ENCODE measurements at places on chromosomes 2 and 18. TPM values are rescaled to one million over a fixed set of nuclear protein-coding genes. Genes with fewer than 3 reads are reported as not detected.
A peak's percentile ranks its signal among the peaks of the same experiment; 100 is the strongest.

DNA sequence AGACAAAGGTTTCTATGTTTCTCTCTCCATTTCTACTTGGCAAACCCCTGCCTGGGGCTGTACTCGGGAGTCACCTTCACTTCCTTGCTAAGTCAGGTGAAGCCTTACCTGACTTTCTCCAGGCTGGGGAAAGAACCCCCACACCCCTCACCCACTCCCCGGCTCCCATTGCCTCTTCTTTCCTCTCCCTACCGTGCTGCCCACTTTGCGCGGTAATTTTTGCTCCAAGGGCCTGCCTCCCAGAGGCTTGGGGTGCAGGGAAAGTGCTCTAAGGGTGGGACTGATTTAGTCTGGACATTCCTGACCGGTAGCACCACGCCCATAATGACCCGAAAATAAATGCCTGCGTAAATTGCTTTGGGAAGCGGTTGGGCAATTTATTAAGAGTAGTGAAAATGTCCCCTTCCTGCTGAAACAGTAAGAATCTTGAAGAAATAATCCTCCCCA is 49.1 kb upstream of the ATP6V1B1 start:
- DNase-seq: no peak

- DNase-seq: no peak
Measured at GRCh38 chr2:134231965-134232340, 21.9 kb upstream of the MGAT5 start.

GRCh38 chr2:180144338-180144813 is 137.3 kb upstream of the CWC22 start:
- DNase-seq: no peak

GRCh38 chr18:24988253-24988840 is 363.6 kb downstream of the ZNF521 start:
- DNase-seq: no peak

GRCh38 chr2:176424746-176425145 is 155.5 kb downstream of the MTX2 start:
- DNase-seq: no peak

DNA sequence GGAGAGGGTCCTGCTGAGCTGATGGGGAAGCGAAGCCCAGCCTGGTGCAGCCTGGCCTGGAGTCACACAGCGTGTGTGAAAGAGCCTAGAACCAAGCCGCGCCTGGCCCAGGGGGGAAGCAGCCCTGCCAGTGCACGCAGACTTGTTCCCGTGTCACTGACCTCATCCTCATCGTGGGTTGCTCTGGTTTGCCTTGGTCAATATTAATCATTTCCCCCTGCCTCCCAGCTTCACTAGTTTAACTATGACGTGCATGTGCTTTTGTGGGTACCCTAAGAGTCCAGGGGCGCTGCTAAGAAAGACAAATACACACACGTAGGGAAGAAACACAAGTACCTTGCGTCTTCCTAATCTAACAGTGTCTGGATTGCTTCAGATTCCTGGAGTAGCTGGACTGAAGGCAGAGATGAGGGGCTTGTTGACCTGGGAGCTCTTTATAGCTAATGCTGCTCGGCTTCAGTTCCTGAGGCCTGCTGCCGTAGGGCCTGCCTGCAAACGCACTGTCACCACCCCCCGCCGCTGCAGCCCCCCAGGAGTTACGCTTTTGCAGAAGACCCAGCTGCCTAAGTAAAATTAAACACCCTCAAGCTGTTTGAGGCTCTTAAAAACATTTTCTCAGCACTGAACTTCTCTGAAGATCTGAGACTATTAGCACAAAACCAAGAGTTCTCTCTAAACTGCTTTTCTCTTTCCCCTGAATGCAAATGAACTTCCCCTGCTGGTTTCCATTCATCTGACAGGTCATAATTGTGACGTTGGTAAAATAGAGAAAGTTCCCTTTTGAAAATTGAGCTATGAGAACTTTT is 159.2 kb downstream of the FAM210A start:
- DNase-seq: peak; percentile 84

DNA sequence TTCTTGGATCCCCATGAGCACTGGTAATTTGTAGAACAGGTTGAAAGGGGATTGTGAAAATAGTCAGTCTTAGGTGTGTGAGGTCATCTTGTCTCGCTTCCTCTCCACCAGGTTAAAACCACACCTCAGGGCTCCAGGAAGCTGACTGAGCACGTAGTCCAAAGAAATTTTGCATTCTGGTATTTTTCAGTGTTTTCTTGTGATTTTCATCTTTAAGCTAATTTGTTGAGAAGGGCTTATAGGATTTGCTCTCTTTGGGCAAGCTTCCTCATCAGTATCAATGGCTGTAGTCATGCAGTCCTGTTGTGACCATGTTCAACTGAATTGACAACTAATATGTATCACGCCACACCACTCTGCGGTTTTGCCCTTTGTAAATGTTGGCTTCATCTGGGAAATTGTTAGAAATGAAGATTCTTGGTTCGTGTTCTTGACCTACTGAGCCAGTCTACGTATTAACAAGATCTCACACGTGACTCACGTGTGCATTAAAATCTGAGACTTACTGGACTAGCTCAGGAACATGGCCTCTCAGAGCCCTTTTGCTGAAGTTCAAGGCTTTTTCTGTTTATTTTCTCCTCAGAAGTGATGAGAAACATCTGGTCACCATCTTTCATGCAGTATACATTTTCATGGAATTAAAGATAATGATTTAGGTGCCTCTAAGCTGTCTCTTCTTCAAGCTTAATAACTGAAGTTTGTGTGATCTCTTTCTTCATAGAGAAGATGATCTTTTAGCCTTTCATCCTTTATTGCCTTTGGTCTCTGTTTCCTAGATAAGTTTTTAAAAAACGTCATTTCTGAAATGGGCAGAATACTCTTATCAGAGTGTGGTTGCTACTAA is 32.8 kb downstream of the FMNL2 start:
- DNase-seq: no peak

DNA sequence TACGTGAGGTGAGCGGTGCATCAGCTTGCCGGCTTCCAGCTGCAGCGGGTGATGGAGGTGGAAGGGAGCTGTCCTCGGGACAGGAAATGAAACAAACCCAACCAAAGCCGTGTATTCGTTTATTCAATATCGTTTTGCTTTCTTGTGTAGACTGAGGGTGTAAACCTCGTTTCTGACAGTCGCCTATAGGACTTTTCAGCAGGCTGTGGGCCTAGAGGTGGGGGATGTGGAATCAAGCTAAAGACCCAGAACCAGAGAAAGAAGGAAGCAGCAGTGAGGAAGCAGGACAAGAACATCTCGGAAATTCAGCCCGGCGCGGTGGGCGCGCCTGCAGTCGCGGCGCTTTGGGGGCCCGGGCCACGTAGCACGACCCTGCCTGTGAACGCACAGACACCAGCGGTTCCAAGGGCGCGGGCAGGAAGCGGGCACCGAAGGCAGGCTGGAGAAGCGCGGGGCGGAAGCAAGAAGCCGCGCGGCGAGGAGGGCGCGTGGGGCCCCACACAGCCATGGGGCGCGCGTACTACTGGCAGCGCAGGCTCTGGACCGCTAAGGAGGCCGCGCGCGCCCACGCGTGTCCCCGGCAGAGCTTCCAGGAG is 755 bp upstream of the ATP9B start:
- DNase-seq: no peak

DNA sequence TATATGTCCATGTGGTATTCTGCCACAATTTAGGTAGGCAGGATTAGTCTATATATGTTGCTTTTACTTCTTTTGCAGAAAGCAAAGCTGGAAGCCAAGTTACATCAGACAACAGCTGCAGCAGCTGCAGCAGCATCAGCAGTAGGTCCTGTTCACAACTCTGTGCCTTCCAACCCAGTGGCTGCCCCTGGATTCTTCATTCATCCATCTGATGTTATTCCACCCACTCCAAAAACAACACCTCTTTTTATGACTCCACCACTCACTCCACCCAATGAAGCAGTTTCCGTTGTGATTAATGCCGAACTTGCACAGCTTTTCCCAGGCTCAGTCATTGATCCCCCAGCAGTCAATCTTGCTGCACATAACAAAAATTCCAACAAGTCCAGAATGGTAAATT is 107.6 kb downstream of the BIRC6 start:
- no peak for DNase-seq

DNA sequence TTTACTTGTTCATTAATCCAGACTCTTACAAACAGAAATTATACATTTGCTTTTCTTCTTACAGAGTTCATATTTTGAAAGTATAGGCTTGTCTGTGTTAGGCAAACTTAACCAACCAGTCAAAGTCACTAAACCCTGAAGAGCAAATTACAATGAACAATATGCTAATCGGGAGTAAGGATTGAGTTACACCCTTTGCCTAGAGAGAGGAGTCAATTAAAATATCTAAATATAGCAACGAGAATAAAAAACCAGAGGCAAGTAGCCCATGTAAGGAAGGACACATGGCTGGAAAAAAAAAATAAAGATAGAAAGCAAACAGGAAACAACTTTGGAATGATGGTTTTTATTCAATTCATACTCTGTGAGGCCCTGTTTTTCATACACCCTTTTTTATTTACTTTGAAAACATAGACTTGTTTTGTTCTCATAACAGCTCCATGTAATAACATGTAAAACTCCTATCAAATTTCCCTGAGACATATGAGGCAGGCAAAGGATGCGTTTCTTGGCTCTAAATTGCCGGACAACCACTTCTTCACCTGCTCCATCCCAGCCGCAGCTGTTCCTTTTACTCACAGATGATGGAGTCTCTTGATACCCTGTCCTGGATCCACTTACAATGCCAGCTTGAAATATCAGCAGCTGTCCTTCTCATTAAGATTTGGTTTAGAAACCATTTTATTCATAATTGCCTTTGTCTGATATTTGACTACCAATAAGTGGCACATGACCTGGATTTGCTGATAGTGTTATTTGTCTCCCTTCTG is 767.7 kb upstream of the GCFC2 start:
- no peak for DNase-seq

DNA sequence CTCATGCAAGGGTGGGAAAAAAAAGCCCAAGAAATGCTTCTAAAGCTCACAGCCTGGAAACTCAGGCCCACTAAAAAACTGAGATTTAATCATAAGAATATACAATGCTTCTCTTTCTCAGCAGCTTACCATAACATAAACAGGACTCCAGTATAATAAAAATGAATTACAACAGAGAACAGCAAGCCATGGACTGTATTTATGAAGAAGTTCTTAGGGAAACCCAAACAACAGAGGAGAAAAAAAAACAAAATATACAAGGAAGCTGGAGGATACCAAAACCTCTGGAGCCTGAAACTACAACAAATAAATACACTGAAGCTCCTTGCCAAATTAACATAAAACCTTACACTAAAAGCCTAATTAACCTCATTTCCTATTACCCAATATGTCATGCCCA is 187.8 kb downstream of the RDH14 start:
- DNase-seq: no peak

- no peak for DNase-seq
Measured at GRCh38 chr18:31596081-31596872, 4.6 kb downstream of the TTR start.

GRCh38 chr2:204967199-204967960 is 422.1 kb downstream of the PARD3B start:
- DNase-seq: no peak

- peak; percentile 95 for DNase-seq
Measured at GRCh38 chr2:134119713-134120405, 134.0 kb upstream of the MGAT5 start.

- DNase-seq: no peak
Measured at GRCh38 chr2:138893746-138894145, 113.6 kb upstream of the NXPH2 start.

- DNase-seq: no peak
Measured at GRCh38 chr2:76851000-76851399, 671.2 kb downstream of the LRRTM4 start.

DNA sequence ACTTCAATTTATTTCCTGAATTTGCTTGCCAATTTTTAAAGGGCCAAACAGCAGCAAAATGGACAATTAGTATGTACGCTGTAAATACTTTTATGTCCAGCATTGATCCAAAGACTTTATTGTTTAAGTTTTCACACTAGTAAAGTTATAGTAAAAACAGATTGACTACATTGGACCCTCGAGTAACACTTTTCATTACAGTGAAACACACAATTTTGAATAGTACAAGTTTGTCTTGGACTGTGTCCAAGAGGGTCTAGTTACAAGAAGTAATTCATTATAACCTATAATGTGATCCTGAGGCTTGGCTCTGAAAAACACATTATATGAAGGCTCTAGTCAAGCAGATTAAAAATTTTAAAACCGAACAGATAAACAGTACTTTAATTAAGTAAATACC is 11.4 kb upstream of the RBBP8 start:
- DNase-seq: no peak

DNA sequence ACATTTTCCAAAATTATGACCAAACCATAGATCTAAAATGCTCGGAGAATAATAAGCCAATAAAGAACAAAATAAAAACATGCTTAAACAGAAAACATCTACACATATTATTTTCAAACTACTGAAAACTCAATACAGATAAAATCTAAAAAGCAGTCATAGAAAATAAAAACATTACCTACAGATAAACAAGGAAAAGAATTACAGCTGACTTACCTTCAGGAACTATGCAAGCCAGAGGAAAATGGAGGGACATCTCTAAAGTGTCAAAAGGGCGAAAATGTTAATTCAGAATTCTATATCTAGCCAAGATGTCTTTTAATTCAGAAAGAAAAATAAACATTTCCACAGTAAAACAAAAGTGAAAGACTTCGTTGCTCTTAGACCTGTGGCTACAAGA is 112.9 kb upstream of the GYPC start:
- DNase-seq: no peak

DNA sequence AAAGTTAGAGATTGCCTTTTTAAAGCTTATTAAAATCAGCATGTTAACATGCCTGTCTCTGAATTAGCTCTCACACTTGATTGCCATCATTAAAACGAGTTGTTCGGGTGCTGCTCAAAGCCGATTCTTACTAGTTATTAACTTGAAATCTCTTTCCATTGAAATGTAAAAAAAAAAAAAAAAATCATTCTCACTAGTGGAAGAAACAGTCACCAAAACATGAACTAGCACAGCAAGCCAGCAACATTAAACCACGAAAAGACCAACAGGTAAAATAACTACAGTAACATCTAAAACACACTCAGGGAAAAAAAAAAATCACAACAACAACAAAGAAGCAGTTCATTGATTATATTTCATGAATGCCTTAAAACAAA is 264.5 kb downstream of the MEIS1 start:
- no peak for DNase-seq

GRCh38 chr2:219676586-219676985 is 49.2 kb downstream of the SLC4A3 start:
- DNase-seq: no peak

DNA sequence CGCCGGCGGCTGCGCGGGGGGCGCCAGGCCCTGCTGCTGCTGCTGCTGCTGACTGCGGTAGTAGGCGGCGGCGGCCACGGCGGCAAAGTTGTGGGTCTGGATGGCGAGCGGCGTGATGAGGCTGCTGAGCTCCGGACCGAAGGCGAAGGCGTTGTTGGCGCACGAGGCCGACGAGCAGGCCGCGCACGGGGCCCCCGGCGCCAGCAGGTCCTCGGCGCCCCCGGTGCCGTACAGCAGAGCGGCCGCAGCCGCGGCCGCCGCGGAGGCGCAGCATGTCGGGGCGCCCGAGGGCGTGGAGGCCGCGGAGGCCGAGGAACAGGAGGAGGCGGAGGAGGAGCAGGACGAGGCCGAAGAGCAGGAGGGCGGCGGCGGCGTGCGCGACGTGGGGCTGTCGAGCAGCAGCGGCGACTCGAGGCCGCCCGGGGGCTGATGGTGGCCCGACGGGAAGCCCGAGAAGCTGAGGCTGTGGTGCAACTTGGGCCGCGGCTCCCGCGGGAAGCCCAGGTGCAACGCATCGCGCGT is 1.8 kb downstream of the ZFP36L2 start:
- peak; percentile 85 for DNase-seq

The EGR4 gene
- not detected for polyA plus RNA-seq

The NFE2L2 gene
- 83.4 TPM for polyA plus RNA-seq

The VSNL1 gene
- not detected for polyA plus RNA-seq

The STK17B gene
- 17.1 TPM for polyA plus RNA-seq

The MC2R gene
- polyA plus RNA-seq: not detected

The DNAJC5G gene
- polyA plus RNA-seq: 2.3 TPM

All from aorta (tissue), 5 donors.